ENCODE measurements at places on chromosomes 5 and 9. TPM values are rescaled to one million over a fixed set of nuclear protein-coding genes. Genes with fewer than 3 reads are reported as not detected.

The SELENOP gene
- total RNA-seq, result 1.4 TPM

The NR6A1 gene
- total RNA-seq, result 5.2 TPM

The PCDH12 gene
- 0.34 TPM for total RNA-seq

The FIBCD1 gene
- total RNA-seq, result 0.14 TPM

The ASB6 gene
- 19.8 TPM for total RNA-seq

The SECISBP2 gene
- 25.6 TPM for total RNA-seq

The PDE6A gene
- not detected for total RNA-seq

The CSF1R gene
- total RNA-seq, result under 0.01 TPM

The MED10 gene
- 19.8 TPM for total RNA-seq

The PLPP7 gene
- total RNA-seq, result not detected

The TMCO6 gene
- 10.6 TPM for total RNA-seq

The IL17B gene
- total RNA-seq, result not detected

The PCDHB5 gene
- total RNA-seq, result 0.34 TPM

The AHRR gene
- total RNA-seq, result 1.0 TPM

The SMIM3 gene
- total RNA-seq, result 14.7 TPM

The MIGA2 gene
- total RNA-seq, result 26.9 TPM

The CDH9 gene
- not detected for total RNA-seq

The C5orf58 gene
- not detected for total RNA-seq

The IL4 gene
- total RNA-seq, result not detected

The PCDHGA3 gene
- total RNA-seq, result 0.36 TPM

The GAS1 gene
- total RNA-seq, result 0.34 TPM

The GADD45G gene
- 0.43 TPM for total RNA-seq

The ST8SIA4 gene
- total RNA-seq, result 2.7 TPM

The FABP6 gene
- total RNA-seq, result 0.64 TPM

The PCDHAC1 gene
- total RNA-seq, result 1.4 TPM

The PKD2L2 gene
- not detected for total RNA-seq

The GTF2H2 gene
- total RNA-seq, result 27.7 TPM

The SLC34A1 gene
- total RNA-seq, result 0.14 TPM

The FOXE1 gene
- total RNA-seq, result 7.9 TPM

The DMRT2 gene
- under 0.01 TPM for total RNA-seq

The PCDHB6 gene
- total RNA-seq, result not detected

The LRRC19 gene
- not detected for total RNA-seq
